ENCODE measurements at places on chromosomes 4 and X.

DNA sequence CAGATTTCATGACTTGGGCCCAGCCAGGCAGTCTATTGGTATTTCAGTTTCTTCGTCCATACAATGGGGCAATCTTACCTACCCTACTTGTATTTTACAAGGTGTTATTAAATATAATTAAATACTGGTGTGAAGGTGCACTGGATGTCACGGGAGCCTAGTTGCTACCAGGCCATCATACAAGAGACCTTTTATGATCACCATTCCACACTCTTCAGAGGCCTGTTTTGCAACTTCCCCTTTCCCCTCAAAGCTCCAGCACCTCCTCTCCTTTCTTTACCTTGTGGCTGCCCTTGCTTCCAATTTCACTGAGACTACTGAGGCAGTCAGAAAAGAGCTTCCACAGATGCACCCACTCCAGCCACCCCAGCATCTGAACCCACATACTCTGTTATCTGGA, 93.8 kb upstream of the HELT start:
- no peak for DNase-seq

DNA sequence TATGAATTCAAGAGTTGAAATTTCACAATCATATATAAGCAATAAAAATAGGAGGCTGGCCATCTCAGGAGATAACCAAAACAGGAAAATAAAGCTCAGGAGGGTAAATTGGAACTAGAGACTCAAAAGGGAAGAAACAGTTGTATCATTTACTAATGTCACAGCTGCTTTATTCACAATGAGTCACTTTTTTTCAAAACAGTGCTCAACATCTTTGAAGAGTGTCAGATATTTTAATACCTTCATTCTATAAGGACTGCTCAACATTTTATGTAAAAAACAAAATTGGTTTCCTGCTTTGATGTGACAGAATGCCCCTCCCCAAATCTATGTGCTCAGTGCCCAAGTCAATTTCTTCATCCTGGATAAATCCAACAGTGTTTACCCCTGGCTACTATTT, 97.7 kb downstream of the DDX60 start:
- DNase-seq: no peak

DNA sequence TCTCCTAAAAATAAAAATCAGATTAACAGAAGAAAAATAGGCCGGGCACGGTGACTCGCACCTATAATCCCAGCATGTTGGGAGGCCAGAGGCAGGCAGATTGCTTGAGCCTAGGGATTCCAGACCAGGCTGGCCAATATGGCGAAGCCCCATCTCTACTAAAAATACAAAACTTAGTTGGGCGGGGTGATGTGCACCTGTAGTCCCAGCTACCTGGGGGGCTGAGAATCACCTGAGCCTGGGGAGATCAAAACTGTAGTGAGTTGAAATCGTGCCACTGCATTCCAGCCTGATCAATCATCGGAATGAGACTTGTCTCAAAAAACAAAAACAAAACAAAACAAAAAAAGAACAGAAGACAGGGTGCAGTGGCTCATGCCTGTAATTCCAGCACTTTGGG, 32.8 kb upstream of the NOCT start:
- no peak for DNase-seq

GRCh38 chr4:10878861-10879260, 194.3 kb upstream of the CLNK start:
- DNase-seq: no peak

DNA sequence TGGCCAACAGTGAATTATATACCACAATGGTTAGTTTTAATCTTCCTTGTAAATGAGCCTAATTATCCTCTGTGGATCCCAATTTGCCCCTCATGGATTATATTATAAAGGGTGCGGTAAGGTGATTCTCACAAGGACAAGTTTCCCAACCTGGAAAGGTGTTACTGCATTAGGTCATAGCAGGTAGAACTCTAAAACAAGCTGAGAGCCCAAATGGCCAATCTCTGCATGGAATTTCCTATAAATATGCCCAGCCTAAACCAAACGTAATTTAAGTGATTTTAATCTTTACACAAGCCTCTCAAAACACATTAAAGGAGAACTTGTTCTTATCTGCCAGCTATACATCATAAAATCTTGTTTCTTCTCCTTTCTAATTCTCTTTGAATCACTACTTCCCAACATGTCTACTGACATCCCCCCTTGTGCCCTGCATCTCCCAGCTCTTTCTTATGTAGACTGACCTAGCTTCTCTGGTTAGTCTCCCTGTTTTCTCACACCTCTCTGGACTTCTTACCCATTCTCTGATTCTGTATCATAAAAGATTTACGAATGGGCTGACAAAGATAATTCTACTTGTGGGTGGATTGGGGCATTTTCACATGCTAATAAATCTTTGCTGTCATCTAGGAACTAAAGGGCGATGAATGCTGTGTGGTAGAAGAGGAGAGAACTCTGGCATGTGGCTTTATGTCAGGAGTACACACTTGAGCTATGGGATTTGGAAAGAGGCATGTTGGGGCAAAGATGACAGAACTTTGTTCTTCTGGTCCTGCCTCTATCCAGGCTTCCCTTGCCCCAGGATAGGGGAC, 94.3 kb upstream of the PGRMC2 start:
- no peak for DNase-seq
